ENCODE measurements at places on chromosomes 11 and 22. TPM values are rescaled to one million over a fixed set of nuclear protein-coding genes. Genes with fewer than 3 reads are reported as not detected.
A peak's percentile ranks its signal among the peaks of the same experiment; 100 is the strongest.

DNA sequence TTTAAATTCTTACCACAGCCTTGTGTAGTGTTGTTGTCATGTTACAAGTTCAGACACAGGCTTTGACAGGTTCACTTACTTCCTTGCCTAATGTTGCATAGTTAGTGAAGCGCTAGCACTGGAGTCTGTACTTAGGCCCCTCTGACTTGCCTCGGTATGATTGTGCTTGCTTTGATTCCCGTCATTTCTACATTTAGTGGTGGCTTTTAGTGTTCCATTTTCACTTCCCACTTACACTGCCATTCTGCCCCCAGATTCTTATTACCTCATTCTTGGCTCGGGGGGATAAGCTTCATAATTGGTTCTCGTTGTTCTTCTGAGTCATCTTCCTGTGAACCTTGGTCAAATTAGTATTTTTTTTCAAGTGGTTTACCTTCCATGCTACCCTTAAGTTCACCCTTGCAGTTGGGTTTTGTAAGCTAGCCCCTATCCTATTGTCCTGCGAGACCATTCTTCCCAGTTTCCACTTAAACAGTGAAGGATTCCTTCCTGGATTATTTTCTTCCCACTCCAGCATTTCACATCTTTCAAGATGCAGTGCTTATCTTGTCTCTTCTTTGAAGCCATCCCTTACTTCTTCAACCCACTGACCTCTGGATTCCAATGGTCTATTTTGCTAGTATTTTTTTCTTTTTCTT is 68.7 kb downstream of the DDX10 start:
- H3K27ac ChIP-seq = no peak overlapping the region
- no peak for DNase-seq
- H3K36me3 ChIP-seq = no peaks in the 10 kb centered on the region
- H3K4me1 ChIP-seq = peaks cover 9% of the 10 kb centered on the region
- no peak overlapping the region for H3K4me3 ChIP-seq

DNA sequence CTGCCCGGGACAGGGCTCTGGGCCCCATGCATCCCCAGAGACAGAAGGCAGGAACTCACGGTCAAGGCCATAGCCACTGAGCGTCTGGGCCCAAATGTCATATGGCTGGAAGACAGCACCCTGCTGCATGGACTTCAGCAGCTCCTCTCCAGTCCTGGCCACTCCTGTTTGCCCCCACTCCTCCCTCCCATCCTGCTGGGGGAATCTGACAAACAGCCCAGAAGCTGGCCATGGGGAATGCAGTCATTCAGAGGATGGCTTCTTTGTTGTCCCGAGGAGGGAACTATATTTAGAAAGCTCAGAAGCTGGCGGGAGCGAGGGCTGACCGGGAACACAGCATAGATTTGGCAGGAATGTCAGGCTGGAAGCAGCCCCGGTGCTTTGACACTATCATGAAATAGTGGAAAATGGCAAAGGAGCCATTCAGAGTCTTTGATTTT is 35.0 kb downstream of the DKK3 start:
- H3K27ac ChIP-seq = peak overlapping the region; percentile 15
- no peaks in the 10 kb centered on the region for H3K36me3 ChIP-seq
- DNase-seq = peak; percentile 57
- no peaks in the 10 kb centered on the region for H3K27me3 ChIP-seq
- peaks cover 42% of the 10 kb centered on the region for H3K4me1 ChIP-seq

DNA sequence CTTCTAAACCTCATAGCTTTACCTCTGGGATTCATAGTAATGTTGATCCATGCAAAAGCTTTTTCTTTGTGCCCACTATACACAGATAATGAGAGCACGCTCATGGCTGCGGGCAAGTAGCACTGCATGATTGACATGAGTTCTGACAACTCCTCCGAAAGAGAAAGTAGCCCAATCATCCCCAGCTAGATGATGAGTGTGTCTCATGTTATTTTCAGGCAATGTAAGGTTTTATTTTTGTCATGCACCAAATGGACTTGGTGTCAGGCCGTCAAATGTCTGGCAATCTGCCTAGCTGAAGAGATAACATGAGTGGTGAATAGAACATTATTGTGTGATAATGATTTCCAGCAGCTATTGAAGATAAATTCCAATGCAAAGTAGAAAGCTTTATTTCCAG is 662.6 kb downstream of the NTM start:
- H3K36me3 ChIP-seq = no peaks in the 10 kb centered on the region
- H3K27ac ChIP-seq = no peak overlapping the region
- no peak overlapping the region for H3K4me3 ChIP-seq
- DNase-seq = no peak
- no peaks in the 10 kb centered on the region for H3K4me1 ChIP-seq

GRCh38 chr11:115990004-115990447 is 485.8 kb upstream of the CADM1 start:
- no peaks in the 10 kb centered on the region for H3K27me3 ChIP-seq
- H3K27ac ChIP-seq = no peak overlapping the region
- H3K4me1 ChIP-seq = no peaks in the 10 kb centered on the region
- H3K4me3 ChIP-seq = no peak overlapping the region

DNA sequence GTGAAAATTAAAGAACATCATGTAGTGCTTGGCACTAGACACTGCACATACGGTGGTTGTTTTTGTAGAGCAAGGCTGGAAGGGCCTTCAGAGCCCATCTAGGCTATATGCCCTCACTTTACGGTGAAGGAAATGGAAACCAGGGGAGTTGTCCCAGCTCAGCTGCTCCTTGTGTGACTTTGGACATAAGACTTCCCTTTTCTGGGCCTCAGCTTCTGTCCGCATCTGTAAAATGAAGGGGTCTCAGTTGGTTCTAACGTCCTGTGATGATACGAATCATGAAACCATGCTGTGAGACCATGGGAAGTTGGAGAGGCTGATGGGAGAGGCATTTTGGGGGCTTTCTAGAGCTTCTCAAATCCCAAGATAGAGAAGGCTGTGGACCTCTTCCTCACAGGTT is 4.7 kb downstream of the KCNE3 start:
- no peak overlapping the region for H3K27ac ChIP-seq
- H3K36me3 ChIP-seq = no peaks in the 10 kb centered on the region
- DNase-seq = no peak
- no peak overlapping the region for H3K4me3 ChIP-seq

GRCh38 chr22:26547426-26547825 is 35.2 kb upstream of the TFIP11 start:
- no peaks in the 10 kb centered on the region for H3K27me3 ChIP-seq
- no peak overlapping the region for H3K4me3 ChIP-seq
- peaks cover 75% of the 10 kb centered on the region for H3K4me1 ChIP-seq
- no peak for DNase-seq
- no peaks in the 10 kb centered on the region for H3K36me3 ChIP-seq

- no peak overlapping the region for H3K4me3 ChIP-seq
- no peak for DNase-seq
- H3K4me1 ChIP-seq = no peaks in the 10 kb centered on the region
- no peak overlapping the region for H3K27ac ChIP-seq
These were observed 16.1 kb downstream of the TMPRSS5 start for GRCh38 chr11:113689768-113690618.

GRCh38 chr11:10481560-10482349 is 26.7 kb downstream of the AMPD3 start:
- no peak for DNase-seq
- no peaks in the 10 kb centered on the region for H3K27me3 ChIP-seq
- H3K27ac ChIP-seq = peak overlapping the region; percentile 27
- H3K4me3 ChIP-seq = no peak overlapping the region
- no peaks in the 10 kb centered on the region for H3K36me3 ChIP-seq
- H3K4me1 ChIP-seq = peaks cover 38% of the 10 kb centered on the region

DNA sequence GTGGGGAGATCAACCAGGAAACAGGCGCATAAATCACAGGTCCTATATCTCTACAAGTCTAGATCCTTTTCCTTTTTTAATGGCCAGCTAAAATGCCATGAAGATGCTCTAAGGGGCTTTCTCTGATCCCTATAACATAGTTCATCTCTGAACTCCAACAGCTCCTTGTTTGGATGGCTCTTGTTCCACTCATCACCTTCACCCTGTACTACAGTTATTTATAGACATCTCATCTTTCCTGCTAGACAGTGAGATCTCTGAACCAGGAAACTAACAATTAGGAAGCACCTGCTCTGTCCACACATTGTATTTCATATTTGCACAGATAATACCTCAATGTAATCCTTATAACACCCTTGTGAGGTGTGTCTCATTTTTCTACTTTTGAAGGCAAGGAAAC is 31.6 kb downstream of the KCNA4 start:
- peak overlapping the region; percentile 31 for H3K27ac ChIP-seq
- H3K4me3 ChIP-seq = no peak overlapping the region
- DNase-seq = no peak
- H3K36me3 ChIP-seq = no peaks in the 10 kb centered on the region
- H3K4me1 ChIP-seq = peaks cover 13% of the 10 kb centered on the region

GRCh38 chr11:77035039-77035438 is 841 bp downstream of the B3GNT6 start:
- H3K4me1 ChIP-seq = peaks cover 6% of the 10 kb centered on the region
- no peak for DNase-seq

DNA sequence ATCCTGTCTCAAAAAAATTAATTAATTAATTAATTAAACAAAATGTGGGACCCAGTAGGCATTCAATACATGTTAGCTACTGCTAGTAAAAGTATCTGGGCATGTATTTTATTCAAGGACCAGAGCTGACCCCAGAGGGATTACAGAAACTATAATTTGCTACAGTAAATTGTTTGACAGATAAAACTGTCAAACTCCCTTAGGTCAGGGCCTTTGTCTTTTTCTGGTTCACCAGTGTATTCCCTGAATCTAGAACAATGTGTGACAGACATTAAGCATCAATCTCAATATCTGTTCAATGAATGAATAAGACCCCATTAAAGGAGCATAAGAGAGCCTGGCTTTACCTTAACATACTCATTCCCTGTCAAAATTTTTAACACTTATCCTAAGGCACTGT is 6.0 kb downstream of the CKAP5 start:
- H3K27ac ChIP-seq = no peak overlapping the region
- no peak overlapping the region for H3K4me3 ChIP-seq
- no peaks in the 10 kb centered on the region for H3K27me3 ChIP-seq
- DNase-seq = no peak
- H3K4me1 ChIP-seq = peaks cover 33% of the 10 kb centered on the region
- no peaks in the 10 kb centered on the region for H3K36me3 ChIP-seq

- H3K4me3 ChIP-seq = no peak overlapping the region
- DNase-seq = no peak
- no peaks in the 10 kb centered on the region for H3K36me3 ChIP-seq
- no peaks in the 10 kb centered on the region for H3K4me1 ChIP-seq
- no peak overlapping the region for H3K27ac ChIP-seq
These were observed 812 bp upstream of the OR5A2 start for GRCh38 chr11:59427068-59427382.

GRCh38 chr11:12815931-12816494 is 141.8 kb downstream of the TEAD1 start:
- H3K27me3 ChIP-seq = no peaks in the 10 kb centered on the region
- no peaks in the 10 kb centered on the region for H3K36me3 ChIP-seq
- peak overlapping the region; percentile 88 for H3K27ac ChIP-seq
- H3K4me3 ChIP-seq = no peak overlapping the region
- H3K4me1 ChIP-seq = peaks cover 79% of the 10 kb centered on the region

DNA sequence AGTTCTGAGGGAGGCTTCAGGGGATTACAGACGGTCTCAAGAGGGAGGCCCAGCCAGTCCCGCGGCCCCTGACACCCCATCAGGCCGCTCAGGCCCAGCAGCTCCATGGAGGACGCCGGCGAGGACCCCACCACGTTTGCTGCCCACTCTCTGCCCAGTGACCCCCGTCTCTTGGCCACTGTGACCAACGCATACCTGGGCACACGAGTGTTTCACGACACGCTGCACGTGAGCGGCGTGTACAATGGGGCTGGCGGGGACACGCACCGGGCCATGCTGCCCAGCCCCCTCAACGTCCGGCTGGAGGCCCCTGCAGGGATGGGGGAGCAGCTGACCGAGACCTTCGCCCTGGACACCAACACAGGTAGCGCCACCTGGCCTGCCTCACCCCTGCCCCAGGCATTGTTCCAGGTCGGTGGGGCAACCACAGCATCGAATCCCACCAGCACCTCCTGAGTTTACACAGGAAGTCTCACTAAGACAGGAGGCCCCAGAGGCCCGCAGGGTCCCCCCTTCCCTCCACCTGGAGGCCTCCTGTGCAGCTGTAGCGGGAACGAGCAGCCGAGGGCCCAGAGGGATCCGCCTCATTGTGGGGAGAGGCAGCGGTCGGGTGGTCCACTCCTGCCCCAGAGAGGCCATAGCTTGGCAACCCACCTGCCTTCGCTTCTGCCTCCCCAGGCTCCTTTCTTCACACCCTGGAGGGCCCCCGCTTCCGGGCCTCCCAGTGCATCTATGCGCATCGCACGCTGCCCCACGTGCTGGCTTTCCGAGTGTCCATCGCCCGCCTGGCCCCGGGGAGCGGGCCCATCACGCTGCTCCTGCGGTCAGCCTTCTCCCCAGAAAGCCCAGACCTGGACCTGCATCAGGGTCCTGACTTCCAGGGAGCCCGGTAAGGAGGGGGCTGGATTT is 1.0 kb downstream of the PGGHG start:
- H3K27me3 ChIP-seq = peaks cover 21% of the 10 kb centered on the region
- no peaks in the 10 kb centered on the region for H3K36me3 ChIP-seq
- no peak for DNase-seq
- peak overlapping the region; percentile 47 for H3K27ac ChIP-seq

PRAME gene
- total RNA-seq = not detected

MISFA gene
- not detected for total RNA-seq

ZP1 gene
- total RNA-seq = not detected

MRGPRX4 gene
- not detected for total RNA-seq

C11orf54 gene
- total RNA-seq = 38.6 TPM

KRTAP5-11 gene
- total RNA-seq = not detected

SPI1 gene
- total RNA-seq = 4.4 TPM
